ENCODE measurements at places on chromosomes 11 and 22. TPM values are rescaled to one million over a fixed set of nuclear protein-coding genes. Genes with fewer than 3 reads are reported as not detected.

Gene NLRP6
- total RNA-seq = not detected

Gene CD3E
- not detected for total RNA-seq

Gene TEAD1
- total RNA-seq = 158 TPM

Gene FGF4
- 0.96 TPM for total RNA-seq

Gene MCM5
- total RNA-seq = 16.4 TPM

Gene RAPSN
- total RNA-seq = 0.96 TPM

Gene H19
- total RNA-seq = 30,713 TPM

Gene RTN4R
- total RNA-seq = 1.4 TPM

Gene TRMT2A
- total RNA-seq = 30.8 TPM

Gene ACR
- total RNA-seq = not detected

Gene ZBTB16
- 83.3 TPM for total RNA-seq

Gene OR5D16
- total RNA-seq = 1.4 TPM

Gene HOATZ
- 0.72 TPM for total RNA-seq

Gene RNF214
- 10.8 TPM for total RNA-seq

Gene C22orf31
- not detected for total RNA-seq

Gene CAVIN3
- 177 TPM for total RNA-seq

Gene CDC42BPG
- 0.96 TPM for total RNA-seq

Gene SHANK2
- 40.0 TPM for total RNA-seq

Gene MYBPC3
- total RNA-seq = 1.2 TPM

Gene ENTHD1
- total RNA-seq = 4.8 TPM

Gene C11orf97
- total RNA-seq = not detected

Gene WNT11
- 2.9 TPM for total RNA-seq

Gene INS
- total RNA-seq = not detected

Gene GLYATL1
- 19.0 TPM for total RNA-seq

Gene KRTAP5-1
- total RNA-seq = not detected

Gene ADAMTS15
- 10.1 TPM for total RNA-seq

Gene FZD4
- 9.4 TPM for total RNA-seq

Gene CTSW
- total RNA-seq = not detected

Data from umbilical cord (tissue), 2 donors.